ENCODE measurements at places on chromosomes 3 and 15.

DNA sequence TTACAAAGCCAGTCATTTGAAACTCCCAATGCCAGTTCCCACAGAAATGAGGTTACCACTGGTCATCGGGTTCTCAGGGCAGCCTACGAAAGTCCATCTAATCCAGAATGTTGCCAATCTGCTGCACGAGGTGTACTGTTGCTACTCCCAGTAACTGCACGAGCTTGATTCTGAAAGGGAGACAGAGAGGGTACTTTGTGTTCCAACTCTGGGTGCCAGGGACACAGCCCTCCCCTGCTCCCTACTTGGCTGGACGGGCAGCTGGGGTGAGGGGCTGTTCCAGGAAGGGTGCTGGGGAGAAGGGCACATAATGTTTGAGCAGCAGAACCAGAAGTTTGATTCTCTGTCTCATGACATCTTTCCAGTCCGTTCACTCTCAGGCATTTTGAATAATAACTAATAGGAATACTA, 27.1 kb upstream of the OSBPL11 start:
- no peak for DNase-seq

DNA sequence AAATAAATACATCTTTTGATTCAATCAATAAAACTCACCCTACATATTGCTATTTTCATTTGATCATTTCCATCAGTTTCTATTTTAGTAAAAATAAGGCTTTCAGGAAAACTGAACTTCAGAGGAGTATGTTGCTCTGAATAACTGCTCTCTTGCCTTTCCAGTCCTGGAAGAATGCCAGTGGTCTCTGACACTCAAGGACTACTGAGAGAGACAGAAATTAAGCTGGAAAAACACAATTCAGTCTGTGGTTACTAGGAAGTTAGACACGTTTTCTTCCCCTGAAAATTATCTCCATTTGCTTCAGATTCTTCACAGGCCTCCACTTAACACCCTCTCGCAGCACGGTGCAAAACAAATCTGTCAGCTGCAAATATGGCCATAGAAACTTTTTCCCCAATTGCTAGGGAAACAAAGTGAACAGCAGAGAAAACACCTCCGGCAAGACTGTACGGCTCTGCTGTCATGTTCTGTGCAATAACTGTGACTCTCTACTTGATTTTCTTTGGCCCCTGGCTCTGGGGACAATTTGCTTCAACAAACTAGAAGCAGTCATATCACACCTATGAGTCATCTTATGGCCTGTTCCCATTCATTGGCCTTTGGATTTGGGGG, 353.0 kb downstream of the MAGI1 start:
- no peak for DNase-seq

DNA sequence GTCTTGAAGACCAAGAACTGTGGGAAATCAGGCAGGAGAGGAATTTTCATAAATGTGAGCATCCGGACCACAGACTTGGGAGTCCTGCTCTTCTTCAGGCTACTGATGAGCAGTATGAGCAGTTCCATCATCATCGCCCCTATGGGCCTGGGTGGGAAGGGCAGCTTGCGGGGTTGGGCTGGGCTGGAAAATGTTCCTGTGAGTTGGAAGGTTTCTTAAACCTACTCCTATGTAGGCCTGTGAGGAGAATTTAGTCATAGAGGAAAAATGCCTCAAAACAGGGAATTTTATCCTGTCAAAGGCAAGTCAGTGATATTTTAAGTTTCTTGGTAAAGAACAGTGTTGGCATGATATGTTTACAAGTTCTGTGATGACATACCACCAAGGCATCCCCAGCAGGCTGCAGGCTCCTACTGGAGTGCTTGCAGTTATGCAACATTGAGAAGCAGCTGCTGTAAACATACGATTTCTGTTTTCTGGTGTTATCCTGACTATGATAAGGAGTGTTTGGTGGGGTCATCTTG, 10.3 kb downstream of the MASP1 start:
- no peak for DNase-seq

GRCh38 chr3:184485241-184485640, 76.3 kb upstream of the EPHB3 start:
- no peak for DNase-seq

DNA sequence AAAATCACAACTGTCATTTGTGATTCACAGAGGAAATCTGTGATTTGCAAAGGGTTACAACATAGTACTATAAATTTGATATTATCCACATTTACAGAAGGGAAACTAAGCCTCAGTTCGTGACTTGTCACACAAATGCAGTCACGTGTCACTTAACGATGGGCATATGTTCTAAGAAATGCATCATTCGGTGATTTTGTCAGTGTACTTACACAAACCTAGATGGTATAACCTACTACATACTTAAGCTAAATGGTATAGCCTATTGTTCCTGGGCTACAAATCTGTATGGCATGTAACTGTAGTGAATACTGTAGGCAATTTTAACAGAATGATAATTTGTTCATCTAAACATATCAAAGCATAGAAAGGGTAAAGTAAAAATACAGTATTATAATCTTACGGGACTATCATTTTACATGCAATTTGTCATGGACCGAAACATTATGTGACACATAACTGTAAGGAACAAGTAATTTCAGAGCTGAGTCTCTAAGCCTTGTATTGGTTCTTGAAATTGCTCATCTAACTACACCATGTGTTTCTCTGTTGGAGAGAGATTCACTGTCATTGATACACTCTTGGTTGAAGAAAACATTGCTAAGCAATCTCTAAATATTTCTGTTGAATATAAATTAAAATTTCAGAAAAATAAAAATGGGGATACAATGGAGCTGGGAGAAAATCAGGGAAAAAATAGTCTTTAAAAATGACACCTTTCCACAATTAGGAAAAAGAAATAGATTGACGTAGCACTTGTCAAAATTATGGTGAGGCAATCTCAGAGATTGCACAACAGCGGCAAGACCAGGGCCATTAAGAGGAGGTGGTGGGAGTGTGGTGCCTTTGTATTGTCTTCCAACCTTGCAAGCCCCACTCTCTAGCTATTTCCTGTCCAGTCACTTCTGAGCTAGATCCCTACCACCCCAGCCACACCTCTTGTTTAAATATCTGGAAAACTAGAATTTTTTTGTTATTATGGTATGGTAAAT, 645.8 kb upstream of the TBL1XR1 start:
- no peak for DNase-seq
